ENCODE measurements at places on chromosomes 7 and 10.

DNA sequence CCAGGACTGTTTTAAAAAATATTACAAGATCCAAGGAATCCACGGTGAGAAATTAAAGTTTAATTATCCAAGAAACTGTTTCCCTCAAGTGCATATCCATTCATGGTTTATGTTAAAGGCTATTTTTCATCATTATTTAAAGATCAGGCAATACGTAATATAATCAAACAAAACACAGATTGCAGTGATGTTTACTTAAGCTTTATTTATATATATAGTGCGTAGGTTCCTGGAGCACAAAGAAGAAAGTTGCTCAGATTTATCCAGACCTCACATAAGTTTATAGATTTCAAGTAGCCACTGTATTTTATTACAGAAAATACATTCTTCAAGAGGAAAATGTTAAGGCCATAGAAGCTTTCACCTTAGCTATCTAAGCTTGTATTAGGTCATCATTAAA is 210.0 kb upstream of the KLF14 start:
- DNase-seq: no peak

GRCh38 chr7:84729284-84729683 is 457.6 kb downstream of the SEMA3D start:
- no peak for DNase-seq

DNA sequence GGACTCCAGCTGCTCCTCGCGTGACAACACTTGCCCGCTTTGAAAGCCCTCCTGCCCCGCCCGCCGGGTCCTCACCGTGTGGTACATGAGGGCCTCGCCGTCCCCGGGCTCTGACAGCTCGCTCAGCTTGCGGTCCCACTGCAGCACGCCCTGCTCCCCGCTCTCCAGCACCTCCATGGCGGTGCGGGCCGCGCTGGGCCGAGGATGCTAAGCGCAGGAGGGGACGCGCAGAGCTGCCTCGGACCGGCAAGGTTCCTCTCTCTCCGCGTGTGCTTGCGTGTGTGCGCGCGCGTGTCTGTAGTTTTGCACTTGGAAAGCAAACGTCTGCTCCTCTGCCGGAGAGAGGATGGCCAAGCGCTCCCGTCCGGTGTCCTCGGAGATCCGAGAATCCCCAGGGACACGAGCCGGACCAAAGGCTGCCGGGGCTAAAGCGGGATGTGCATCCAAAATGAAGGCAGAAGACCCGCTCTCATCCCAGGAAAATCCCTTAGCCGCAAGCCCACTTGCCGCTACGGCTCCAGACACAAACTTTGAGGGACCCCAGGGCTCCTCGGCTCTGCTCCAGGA is at the start of gene CREB3L2:
Gene CREB3L2, minus strand, starts transcription at position 558 of the 567 bp plus-strand sequence. Its CDS starts 381 bp downstream, at position 177.
- peak; percentile 58 for DNase-seq

DNA sequence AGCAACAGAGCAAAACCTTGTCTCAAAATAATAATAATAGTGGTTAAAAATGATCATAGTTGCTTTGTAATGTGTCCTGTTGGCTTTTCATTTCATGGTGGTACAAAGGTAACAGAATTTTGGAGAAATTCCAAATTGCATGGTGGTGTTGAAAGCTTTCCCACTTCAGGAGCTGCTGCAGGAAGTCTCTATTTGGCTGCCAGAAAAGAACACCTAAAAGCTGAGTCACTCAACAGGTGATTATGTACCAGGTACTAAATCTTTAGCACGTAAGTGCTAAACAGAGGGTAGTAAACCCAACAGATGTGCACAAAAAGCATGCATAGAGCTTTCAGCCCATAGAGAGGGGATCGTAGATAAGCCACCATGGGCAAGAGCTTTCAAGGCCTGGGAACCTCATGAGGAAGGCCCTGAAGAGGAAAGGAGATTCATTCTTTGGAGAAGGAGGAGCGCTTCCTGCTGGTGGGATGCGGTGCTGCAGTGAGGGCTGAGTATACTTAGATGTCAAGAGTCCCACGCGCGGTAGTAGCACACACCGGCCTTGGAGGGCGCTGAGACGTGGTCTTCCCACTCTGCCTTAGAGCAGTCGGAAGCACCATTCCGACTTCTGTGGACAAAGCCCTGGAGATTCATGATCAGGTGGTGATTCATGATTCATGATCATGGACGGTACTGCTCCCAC is 118.7 kb downstream of the RALA start:
- no peak for DNase-seq

- DNase-seq: no peak
Observed at GRCh38 chr10:76082956-76083355, 651.5 kb downstream of the LRMDA start.

DNA sequence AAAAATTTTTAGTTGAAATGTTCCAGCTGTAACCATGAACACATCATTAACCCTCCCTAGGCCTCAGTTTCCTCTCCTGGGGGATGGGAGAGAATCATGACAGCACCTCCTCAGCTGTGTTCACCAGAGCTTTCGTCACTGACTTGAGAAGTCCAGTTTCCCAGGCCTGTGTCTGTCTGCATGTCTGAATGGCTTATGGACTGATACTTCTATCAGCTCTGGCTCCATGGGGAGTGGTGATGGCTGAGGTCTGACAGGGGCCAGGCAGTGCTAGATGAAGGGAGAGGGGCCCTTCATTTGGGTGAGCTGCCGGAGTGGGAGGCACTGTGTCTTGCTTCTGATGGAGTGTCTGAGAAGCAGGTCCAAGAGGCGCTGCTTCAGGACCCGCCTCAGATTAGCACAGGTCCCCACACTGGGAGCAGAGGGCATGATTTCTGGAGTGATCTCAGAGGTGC is 192.9 kb downstream of the PTPN20 start:
- no peak for DNase-seq

DNA sequence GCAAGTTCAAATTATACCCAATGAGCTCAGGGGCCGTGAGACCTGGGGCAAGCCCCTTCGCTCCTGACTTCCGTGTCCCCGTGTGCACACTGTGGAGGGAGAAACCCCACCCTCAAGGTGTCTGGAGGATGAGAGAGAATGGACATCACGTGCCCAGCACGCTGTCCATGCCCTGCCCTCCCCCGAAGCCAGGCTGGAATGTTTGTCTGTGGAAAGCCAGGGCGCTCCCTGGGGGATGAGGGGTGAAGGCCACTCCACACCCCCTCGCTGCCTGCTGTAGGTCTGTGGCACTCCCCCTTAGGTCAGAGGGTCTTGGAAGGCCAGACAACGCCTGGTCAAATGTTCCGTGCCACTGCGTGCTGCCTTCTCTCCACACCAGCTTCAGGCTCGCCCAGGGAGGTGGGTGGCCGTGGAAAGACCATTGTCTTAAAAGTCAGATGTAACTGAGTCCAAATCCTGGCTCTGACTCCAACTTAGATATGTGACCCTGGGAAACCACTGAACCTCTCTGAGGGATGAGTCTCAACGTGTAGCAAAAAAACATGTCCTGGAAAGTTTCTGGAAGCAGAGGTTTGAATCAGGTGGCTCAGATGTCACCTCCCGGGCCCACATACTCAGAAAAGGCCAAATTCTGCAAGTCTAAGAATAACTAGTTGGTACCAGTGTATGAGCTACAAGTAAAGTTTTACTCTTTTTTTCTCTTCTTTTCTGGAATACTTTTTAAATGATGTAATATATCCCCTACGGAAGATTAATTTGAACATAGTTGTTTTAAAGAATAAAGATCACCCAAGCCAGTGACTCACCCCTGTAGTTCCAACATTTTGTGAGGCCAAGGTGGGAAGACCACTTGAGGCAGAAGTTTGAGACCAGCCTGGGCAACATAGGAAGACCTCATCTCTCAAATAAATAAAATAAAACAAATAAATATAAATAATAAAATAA is 24.9 kb downstream of the RCC1L start:
- no peak for DNase-seq

GRCh38 chr7:114953724-114954123 is 31.8 kb downstream of the MDFIC start:
- no peak for DNase-seq

DNA sequence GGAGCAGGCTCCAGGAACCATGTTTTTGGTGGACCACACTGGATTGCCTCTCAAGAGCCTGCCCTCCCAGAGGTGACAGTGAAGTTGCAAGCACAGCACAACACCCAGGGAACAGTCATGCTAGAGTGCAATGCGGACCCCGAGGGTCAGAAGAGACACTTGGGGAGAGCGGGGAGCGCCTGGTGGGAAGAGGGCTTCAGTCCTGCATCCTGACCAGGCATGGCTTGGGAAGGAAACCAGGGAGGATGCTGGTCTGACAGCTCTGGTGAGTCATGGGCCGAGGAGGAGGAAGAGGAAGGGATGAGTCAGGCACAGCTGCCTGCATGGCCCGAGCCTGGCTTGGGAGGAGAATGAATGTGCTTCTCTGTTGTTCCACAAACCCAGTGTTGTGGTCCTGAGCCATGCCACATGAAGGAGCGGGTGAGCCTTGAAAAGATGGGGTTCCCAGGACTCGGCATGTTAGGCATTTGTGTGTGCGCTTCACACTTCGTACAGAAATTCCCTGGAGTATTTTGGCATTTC is 29.5 kb upstream of the ANKRD2 start:
- DNase-seq: no peak

DNA sequence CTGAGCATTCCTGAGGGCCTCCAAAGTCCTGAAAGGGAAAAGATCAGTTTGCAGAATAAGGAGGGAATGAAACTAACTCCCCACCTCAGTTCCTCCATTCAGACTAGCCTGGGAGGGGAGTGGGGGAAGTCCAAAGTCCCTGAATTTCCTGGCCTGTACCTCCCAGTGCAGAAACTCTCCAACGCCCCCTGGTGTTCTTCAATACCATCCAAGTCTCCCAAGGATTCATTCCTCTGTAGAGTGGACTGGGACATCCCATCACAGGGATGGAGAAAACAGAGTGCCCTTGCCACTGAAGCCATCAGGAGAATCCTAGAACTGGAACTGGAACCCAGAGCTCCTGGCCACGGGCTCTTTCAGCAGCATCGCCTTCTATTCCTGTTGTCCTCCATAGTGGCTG is 1.6 kb upstream of the COL13A1 start:
- peak; percentile 45 for DNase-seq

- DNase-seq: no peak
Observed at GRCh38 chr10:44984671-44985101, 6.1 kb upstream of the DEPP1 start.

Data from NCI-H524 (cell line).